CD4-positive, alpha-beta T cell treated with Interleukin-6 for 4 hours (primary cell): ENCODE measurements at places on chromosomes 11 and 22.

DNA sequence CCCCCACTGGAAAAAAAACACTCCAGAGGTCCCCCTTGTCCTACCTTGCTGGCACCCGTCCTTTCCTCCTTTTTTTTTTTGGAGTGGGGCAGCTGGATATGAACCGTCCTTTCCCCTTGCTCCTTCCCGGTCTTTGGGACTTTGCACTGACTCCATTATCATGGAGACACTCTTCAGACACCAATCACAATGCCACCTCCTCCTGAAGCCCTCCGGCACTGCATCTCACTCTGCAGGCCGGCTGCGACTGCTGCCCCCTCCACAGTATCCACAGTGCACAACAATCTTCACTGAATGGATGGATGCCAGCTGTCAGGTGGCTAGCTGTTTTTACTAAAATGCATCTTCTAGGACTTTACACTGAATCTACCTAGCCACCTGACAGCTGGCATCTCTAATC is 12.7 kb upstream of the RGL4 start:
- no peak for DNase-seq

GRCh38 chr11:57424137-57424791 is 2.7 kb downstream of the SLC43A3 start:
- no peak for DNase-seq

- DNase-seq, result no peak
Measured at GRCh38 chr11:13781153-13781552, 112.7 kb downstream of the FAR1 start.

- peak; percentile 29 for DNase-seq
Measured at GRCh38 chr11:68142028-68142412, 20.8 kb upstream of the CHKA start.

GRCh38 chr11:32079553-32079952 is 11.3 kb upstream of the RCN1 start:
- no peak for DNase-seq

DNA sequence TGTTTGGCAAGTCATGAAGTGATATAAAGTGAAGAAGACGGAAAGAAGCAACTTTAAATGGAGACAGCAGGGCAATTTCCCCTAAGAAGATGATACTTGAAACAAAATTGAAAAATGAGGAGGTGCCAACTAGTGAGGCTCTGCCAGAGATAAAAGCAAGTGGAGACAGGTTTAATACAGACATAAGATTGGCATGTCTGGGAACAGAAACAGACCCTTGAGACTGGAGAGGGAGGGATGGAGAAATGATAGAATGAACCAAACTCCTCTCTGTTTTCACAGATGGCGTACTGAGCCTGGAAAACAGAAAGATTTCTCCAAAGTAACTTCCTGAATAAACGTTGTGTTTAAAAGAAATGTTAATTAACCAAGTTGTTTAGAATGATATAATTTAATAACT is 354.5 kb upstream of the ANO5 start:
- DNase-seq, result no peak

DNA sequence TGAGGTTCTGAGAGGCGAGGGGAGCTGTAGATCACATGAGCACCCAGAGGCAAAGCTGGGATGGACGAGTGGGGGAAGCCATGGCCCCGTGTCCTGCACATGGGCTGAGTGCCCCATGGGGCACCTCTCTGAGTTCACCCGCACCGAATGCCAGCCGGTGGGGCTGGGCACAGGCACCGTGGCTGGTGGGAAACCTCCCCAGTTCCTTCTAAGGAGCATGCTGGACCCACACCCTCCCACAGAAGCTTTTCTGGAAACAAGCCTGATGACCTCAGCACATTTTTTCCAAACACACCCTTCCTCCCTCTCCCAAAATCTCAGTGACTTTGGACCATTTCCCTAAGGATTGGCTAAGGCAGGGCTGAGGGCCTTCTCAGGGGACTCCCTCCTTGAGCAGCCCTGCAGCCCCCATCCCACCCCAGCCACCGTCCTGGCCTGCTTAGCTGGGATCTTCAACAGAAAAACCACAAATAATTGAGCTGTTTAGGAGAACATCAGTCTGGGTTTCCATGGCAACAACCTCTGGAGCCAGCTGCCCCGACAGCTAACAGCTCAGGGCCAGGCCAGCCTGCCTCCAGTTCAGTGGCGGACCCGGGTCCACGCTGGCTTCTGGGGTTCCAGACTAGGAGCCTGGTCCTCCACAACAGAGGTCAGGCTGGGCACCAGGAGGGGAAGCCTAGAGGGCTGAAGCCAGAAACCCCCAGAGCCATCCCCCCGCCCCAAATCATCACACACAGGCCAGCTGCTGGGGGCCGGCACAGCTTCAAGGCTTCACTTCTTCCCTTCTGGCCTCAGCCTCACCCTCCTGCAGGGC is 18.1 kb upstream of the LINC01488 start:
- no peak for DNase-seq

- DNase-seq, result no peak
Measured at GRCh38 chr11:16933756-16934603, 80.2 kb downstream of the PLEKHA7 start.
